ENCODE measurements at places on chromosomes 2 and 18.

GRCh38 chr2:7709907-7710306, 792.7 kb downstream of the RNF144A start:
- DNase-seq, result no peak

DNA sequence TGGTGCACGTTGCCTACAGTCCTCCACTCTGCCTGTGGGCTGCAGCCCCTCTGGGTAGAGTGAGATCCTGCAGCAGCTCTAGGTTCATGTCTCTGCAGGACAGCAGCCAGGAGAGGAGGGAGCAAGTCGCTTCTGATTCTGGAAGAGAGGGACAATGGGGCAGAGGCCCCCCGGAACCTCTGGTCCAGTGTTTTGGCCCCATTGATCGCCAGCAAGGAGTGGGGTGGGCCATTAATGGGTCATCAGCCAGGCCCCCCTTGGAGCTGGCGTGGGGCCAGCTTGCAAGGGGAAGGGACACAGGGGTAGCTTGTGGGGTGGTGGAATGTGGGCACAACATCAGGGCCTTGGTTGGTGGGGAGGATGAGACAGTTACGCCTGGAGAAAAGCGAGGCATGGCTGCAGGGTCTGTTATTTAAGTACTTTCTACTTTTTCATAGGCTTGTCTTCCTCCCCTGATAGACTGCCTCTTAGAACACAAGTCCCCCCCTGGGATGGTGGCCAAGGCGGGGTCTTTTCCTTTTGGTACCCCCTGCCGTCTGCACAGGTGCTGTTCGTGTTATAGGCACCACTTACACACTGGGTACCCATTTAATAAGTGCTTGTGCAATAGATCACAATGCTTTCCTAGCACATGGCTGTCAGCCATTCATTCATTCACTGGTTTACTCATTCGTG, 44.6 kb downstream of the INHBB start:
- no peak for DNase-seq

- DNase-seq, result no peak
Measured at GRCh38 chr18:48640566-48641270, 101.9 kb downstream of the CTIF start.

GRCh38 chr2:186588940-186589611, 780 bp upstream of the ITGAV start:
- DNase-seq, result no peak

DNA sequence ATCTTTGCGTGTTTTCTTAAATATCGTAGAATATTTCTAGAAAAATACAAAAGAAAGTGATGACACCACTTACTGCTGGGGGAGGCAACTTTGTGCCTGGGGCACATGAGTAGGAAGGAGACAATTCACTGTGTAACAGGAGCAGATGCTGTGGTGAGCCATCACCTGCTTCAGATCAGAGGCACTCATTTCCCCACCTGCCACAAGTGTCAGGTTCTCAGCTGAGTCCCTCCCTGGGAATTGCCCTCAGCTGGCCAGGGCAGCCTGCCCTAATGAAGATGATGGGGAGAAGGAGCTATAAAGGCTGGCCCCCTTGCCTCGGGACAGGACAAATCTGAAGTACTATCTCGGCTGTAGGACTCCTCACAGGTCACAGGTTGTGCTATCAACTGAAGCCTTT, 322.8 kb downstream of the STK39 start:
- no peak for DNase-seq

DNA sequence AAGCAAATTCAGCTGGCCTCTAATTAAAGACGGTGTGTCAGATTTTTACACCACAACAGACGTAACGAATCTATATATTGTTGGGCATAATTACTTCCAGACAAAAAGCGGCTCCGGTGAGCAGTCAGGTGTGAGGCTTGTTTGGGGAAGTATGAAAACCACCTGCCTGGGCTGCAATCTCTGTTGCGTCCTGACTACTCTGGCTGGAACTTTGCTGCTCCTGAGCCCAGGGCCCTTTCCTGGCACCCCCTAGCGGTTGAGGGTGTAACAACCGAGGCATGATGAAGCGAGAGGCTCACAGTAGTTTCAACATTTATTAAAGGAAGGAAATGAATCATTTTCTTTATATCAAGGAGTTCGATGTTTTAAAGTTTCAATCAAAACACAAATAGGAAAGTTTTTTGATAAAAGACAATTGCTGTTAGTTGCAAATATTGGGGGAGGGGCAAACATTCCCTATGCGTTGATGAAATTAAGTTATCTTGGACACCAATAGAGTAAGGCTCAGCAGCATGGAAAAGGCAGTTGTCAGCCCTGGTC, 10.6 kb upstream of the ITGB6 start:
- DNase-seq, result no peak

- no peak for DNase-seq
Measured at GRCh38 chr2:28404086-28404485, 11.4 kb downstream of the FOSL2 start.

GRCh38 chr2:108917526-108917925, 71.5 kb downstream of the EDAR start:
- no peak for DNase-seq

GRCh38 chr2:130869441-130870160, 32.9 kb downstream of the ARHGEF4 start:
- no peak for DNase-seq

DNA sequence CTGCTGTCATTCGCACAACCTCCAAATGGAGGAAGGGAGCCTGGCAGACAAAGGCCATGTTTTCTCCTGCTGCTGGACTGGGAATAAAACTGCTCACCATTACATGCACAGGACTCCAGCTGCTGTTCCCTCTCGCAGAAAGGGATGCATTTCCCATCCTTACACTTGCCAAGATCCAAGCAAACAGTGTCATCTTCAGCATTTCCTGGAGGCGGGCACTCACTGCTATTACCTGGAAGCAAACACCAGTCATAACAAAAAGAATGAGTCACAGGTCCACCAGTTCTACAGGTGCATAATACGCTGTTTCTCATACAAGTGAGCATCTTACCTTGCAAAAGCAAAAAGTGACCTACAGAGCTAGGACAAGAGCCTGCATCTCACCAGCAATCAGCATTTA, 22.7 kb downstream of the IAH1 start:
- DNase-seq, result no peak

DNA sequence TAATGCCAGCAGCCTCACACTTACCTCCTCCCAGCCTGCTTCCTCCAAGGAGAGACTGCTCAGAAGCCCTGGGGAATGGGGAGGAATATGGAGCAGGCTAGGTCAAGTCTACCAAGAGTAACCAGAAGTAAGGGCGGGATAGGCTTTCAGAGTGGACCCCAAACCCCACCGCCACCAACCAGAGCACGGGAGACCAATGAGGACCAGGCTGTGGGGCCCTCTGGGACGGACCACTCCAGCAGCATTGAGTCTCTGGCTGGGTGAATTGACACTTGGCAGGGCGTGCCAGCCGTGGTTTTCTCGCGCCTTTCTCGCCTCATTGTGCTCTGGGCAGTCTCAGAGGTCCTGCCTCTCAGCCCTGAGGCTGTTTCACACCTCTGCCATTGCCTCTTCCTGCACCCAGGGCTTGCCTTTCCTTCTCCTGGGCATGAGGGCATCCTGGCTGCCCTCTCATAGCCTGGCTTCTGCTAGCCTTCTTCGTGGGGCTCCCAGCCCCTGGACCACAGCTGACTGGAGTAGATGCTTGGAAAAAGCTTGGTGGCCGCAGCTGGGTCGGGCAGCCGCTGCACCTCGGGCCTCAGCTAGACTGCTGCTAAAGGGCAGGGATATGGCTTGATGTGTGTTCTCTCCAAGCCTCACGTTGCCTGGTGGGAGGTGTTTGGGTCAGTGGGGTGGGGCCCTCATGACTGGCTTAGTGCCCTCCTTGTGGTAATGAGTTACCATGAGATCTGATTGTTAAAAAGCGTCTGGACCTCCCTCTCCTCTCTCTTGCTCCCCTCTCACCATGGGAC, 40.5 kb upstream of the HS6ST1 start:
- DNase-seq, result no peak

DNA sequence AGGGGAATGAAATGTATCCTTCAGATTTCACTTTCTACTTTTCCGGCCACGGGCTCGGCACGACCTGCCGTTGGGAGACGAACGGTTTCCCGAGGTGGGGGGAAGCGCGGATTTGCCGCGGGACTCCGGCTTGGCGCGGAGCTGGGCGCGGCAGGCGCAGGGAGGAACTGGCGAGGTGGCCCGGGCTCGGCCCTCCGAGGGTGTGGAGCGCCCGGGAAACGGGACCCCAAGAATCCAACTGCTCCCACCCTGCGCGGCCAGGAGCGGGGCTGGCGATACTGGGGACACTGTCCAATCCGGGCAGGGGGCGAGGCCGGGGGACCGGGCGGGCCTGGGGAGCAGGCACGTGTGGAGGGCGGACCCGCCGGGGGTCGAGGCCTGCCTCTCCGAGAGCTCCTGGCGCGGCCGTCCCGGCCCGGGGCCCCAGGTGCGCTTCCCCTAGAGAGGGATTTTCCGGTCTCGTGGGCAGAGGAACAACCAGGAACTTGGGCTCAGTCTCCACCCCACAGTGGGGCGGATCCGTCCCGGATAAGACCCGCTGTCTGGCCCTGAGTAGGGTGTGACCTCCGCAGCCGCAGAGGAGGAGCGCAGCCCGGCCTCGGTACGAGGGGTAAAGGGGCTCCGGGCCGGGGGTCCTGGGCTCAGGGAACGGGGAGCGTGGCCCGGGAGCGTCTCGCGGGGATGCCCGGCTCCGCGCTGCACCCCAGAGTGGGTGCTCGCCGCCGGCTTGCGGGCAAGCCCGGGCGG, at the start of gene ANXA4:
TSS of gene ANXA4 (plus strand) at position 560 of the 747 bp plus-strand sequence. CDS start 39,432 bp downstream, outside the sequence.
- peak; percentile 50 for DNase-seq

DNA sequence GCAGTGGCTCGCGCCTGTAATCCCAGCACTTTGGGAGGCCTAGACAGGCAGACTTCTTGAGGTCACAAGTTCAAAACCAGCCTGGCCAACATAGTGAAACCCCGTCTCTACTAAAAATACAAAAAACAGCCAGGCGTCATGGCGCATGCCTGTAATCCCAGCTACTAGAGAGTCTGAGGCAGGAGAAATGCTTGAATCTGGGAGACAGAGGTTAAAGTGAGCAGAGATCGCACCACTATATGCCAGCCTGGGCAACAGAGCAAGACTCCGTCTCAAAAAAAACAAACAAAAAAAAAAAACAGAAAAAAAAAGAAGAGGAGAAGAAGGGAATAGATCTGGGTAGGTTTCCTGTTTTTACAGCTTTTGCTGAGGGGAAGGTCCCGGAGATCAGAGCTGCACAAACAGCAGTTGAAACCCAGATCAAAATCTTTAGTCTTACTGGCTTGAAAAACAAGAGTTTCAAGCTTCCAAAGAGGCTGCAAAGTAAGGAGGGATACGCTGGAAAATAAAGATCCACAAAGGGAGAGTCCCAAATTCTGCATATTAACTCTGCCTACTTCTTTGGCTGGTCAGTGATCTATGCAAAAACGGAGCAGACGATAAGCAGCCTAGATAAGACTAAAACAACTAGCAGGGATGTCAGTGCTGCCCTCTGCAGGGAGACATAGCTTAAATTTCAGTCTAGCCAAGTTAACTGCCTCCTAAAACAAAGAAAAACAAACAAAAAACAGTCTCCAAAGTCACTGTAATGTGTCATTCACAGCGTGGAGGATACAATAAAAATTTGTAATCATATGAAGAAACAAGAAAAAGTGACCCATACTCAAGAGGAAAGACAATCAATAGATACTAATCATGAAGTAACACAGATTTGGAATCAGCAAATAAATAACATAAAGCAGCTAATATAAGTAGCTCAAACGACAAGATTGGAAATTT, 74.1 kb downstream of the TLK1 start:
- DNase-seq, result no peak

DNA sequence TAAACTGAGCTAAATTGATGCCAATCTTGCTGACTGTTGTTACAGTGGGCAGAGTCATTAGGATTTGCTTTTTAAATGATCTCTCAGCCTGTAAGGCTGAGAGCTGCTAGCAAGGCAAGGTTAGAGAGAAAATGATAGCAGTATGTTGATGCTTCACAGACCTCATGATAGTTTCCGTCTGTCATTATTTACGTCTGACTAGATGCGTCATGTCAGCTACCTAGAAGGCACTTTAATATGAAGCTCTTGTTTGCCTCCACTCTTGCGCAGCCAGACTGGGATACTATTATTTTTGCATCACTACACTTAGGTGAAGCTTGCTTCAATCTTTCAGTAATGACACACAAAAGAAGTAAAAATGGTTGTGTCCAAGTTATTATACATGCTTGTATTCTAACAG, 313.8 kb downstream of the LNPK start:
- no peak for DNase-seq

- no peak for DNase-seq
Measured at GRCh38 chr2:31294196-31294595, 60.2 kb downstream of the EHD3 start.

- no peak for DNase-seq
Measured at GRCh38 chr2:236574424-236575145, 5.0 kb downstream of the ACKR3 start.

- no peak for DNase-seq
Measured at GRCh38 chr18:63097178-63097577, 222.4 kb downstream of the BCL2 start.

DNA sequence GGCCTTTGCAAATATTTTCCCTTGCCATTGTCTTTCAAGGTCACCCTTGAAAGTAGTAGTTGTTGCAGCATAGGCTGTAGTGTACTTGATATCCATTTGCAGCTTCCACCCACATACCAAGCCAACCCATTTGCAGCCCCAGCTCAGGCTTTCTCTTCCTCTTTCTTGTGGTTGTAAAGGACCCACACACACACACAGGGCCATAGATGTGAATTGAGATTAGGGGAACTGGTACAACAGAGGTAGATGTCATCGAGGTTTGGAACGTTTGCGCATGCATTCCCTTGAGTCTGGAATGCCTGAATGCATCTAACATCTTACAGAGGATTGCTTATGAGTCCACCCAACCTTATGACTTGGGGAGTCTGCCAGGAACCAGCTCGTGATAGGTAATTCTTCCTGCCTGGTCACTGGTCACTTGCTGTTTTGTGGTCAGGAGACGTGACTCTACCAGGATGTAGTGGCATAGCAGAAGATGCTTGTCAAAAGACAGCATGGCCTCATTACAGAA, 91.9 kb downstream of the MRPS9 start:
- DNase-seq, result no peak

GRCh38 chr18:67222887-67223286, 293.6 kb downstream of the DSEL start:
- DNase-seq, result no peak

DNA sequence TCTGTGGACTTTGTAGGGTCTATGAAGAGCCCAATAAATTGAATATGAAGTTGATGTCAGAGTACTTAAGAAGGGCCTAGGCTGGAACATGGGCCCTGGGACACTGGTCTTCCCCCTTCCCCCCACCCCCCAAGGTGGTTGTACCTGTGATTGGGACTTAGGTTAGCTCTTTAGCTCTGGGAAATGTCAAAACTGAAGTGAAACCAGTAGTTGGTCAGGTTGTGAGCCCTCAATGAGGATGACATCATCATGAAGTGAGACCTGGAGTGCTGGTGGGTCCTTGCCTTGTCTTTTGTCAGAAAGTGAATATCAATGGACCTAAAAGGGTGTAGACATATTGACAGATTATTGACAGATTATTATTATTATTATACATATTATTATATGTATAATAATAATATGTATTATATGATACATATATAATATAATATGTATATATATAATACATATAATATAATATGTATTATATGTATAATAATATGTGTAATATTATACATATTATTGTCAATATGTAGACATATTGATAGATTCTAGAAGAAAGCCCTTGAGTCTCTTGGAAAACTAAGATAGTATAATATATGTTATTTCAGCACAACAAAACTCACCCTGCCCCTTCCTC, 5.4 kb downstream of the MARS2 start:
- no peak for DNase-seq
